Activated T-helper 2 cell treated with anti-CD3 and anti-CD28 coated beads, Interferon-gamma antibody, Interleukin-2, Interleukin-4, amounts not matched to agents 10 μg/mL and 5 μg/mL and 100 μg/mL, durations not matched to agents 14 hours and 24 hours and 36 hours (primary cell): ENCODE measurements at places on chromosomes 5 and 9. TPM values are rescaled to one million over a fixed set of nuclear protein-coding genes. Genes with fewer than 3 reads are reported as not detected.

DNA sequence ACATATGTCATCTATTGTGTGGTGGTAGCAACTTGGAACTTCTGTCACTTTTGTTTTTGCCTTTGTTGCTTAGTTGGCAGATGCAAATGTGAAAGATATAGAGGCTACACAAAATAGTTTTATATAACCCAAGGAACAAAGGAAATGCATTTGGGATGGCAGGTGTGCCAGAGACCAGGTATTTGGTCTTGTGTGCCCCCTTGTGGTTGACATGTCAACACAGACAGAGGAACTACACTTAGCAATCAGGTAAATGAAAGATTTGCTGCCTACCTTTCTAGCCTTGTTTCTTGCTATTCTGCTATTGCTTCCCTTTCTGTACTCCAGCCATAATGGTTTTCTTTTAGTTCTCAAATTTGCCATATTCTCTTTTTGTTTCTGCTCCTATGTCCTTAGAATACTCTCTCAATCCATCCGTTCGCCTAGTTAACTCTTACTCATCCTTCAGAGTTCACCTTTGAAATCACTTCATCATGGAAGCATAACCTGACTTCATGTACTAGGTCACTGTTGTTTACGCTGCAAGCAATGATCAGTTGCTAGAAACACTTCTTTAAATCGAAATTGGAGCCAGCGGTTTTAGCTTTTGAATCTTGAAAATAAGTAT, 119.5 kb downstream of the TRPM3 start:
- H3K27me3 ChIP-seq: no peaks in the 10 kb centered on the region
- H3K36me3 ChIP-seq: no peaks in the 10 kb centered on the region
- H3K4me1 ChIP-seq: no peaks in the 10 kb centered on the region
- H3K4me3 ChIP-seq: no peak overlapping the region

DNA sequence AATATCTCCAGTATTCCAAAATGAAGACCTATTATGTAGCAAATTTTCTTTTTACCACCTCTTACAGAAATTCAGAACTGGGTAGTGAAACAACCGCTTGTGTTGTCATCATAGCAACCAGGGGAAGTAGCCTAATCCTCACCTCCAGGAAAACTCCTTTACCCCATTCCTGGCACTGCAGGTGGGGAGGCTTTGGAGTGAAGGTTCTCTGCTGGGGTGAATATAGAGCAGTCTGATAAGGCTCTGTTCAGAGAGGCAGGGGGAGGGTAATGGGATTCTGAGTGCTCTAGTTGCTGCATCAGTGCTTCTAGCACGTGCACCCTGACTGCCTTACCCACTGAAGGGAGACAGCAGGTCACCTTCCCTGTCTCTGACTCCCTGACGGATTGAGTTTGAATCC, 116.2 kb downstream of the MAN2A1 start:
- DNase-seq: no peak
- no peak overlapping the region for H3K4me3 ChIP-seq
- peaks cover 30% of the 10 kb centered on the region for H3K36me3 ChIP-seq
- no peaks in the 10 kb centered on the region for H3K27me3 ChIP-seq
- H3K27ac ChIP-seq: no peak overlapping the region

GRCh38 chr5:176664886-176665285, 17.6 kb downstream of the TSPAN17 start:
- peaks cover 21% of the 10 kb centered on the region for H3K27me3 ChIP-seq
- DNase-seq: no peak
- H3K4me3 ChIP-seq: no peak overlapping the region
- H3K27ac ChIP-seq: no peak overlapping the region
- H3K4me1 ChIP-seq: peaks cover 4% of the 10 kb centered on the region

DNA sequence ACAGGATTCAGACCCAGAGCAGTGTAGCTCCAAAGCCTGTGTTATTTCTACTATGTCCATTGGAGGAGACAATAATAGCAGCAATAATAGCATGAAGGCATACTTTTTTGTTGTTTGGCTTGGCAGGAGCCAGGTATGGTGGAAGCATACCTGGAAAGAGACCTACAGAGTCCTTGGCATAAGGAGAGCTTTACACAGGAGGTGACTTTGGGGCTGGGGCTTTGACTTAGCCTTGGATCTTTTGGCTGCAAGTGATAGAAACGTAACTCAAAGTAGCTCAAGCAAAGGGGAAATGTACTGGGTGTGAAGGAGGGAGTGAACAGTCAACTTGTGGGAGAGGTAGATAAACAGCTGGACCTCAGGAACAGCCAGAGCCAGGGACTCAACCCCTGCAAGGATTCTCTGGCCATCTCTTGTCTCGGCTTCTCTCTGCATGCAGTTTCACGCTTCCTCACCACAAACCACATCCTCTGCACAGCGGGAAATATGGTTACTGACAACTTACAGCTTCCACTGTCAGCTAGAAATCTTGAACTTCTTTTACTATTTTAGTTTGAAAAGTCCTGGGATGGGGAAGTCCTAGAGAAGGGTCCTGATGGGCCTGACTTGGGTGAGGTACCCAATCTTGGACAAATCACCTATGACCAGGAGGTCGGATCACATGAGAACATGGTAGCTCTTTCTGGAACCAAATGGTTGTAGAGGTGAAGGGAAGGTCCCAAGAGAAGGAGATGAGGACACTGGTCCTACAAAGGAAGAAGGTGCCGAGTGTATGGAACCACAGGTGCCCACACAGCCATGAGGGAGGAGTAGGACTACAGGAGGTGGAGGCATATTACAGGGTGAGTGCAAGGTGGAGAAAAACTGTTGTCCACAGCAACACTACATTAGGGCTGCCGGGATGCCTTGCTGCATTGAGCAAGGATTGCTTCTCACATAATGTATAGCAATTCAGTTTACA, 47.0 kb upstream of the TGFBR1 start:
- peak overlapping the region; percentile 73 for H3K4me3 ChIP-seq
- H3K27me3 ChIP-seq: peaks cover 3% of the 10 kb centered on the region
- no peaks in the 10 kb centered on the region for H3K36me3 ChIP-seq
- peak overlapping the region; percentile 81 for H3K27ac ChIP-seq
- H3K4me1 ChIP-seq: peaks cover 59% of the 10 kb centered on the region
- peak; percentile 76 for DNase-seq

GRCh38 chr9:9790216-9790872, 822.5 kb downstream of the PTPRD start:
- no peaks in the 10 kb centered on the region for H3K4me1 ChIP-seq
- no peak overlapping the region for H3K4me3 ChIP-seq
- no peaks in the 10 kb centered on the region for H3K36me3 ChIP-seq
- no peak overlapping the region for H3K27ac ChIP-seq
- no peak for DNase-seq

GRCh38 chr9:18683851-18684250, 209.9 kb downstream of the ADAMTSL1 start:
- no peak overlapping the region for H3K4me3 ChIP-seq
- no peak for DNase-seq
- no peaks in the 10 kb centered on the region for H3K27me3 ChIP-seq
- H3K36me3 ChIP-seq: no peaks in the 10 kb centered on the region
- H3K27ac ChIP-seq: no peak overlapping the region
- H3K4me1 ChIP-seq: no peaks in the 10 kb centered on the region

- DNase-seq: no peak
- H3K27ac ChIP-seq: no peak overlapping the region
- no peaks in the 10 kb centered on the region for H3K27me3 ChIP-seq
- H3K36me3 ChIP-seq: no peaks in the 10 kb centered on the region
These were observed 439.6 kb downstream of the CSNK1G3 start for GRCh38 chr5:123951582-123951977.

GRCh38 chr9:121303456-121304451, 35.8 kb downstream of the GSN start:
- no peak overlapping the region for H3K27ac ChIP-seq
- H3K27me3 ChIP-seq: peaks cover 13% of the 10 kb centered on the region
- H3K36me3 ChIP-seq: no peaks in the 10 kb centered on the region
- no peak for DNase-seq

DNA sequence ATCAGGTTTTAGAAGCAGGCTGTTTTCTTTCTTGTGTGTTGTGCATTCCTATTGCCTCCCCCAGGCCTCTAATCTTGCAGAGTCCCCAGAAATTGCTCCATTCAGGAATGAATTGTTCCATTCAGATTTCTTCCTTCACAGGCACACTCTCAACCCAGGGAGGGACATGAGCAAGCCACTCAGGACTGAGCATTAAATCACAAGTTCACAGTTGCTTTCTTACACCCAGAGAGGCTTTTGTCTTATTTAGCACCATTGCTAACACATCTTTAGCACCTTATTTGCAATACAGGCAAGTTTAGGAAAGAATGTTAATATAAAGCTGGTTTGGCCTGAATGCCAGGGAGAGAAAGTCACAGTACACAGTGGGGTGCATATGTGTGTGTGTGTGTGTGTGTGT, 221.4 kb downstream of the RAB3C start:
- DNase-seq: no peak
- H3K27ac ChIP-seq: no peak overlapping the region
- no peak overlapping the region for H3K4me3 ChIP-seq
- no peaks in the 10 kb centered on the region for H3K4me1 ChIP-seq

- H3K27ac ChIP-seq: no peak overlapping the region
- H3K4me3 ChIP-seq: no peak overlapping the region
- H3K27me3 ChIP-seq: no peaks in the 10 kb centered on the region
- peaks cover 27% of the 10 kb centered on the region for H3K4me1 ChIP-seq
- H3K36me3 ChIP-seq: peaks cover 5% of the 10 kb centered on the region
These were observed 284.6 kb upstream of the EFNA5 start for GRCh38 chr5:107955321-107955720.

DNA sequence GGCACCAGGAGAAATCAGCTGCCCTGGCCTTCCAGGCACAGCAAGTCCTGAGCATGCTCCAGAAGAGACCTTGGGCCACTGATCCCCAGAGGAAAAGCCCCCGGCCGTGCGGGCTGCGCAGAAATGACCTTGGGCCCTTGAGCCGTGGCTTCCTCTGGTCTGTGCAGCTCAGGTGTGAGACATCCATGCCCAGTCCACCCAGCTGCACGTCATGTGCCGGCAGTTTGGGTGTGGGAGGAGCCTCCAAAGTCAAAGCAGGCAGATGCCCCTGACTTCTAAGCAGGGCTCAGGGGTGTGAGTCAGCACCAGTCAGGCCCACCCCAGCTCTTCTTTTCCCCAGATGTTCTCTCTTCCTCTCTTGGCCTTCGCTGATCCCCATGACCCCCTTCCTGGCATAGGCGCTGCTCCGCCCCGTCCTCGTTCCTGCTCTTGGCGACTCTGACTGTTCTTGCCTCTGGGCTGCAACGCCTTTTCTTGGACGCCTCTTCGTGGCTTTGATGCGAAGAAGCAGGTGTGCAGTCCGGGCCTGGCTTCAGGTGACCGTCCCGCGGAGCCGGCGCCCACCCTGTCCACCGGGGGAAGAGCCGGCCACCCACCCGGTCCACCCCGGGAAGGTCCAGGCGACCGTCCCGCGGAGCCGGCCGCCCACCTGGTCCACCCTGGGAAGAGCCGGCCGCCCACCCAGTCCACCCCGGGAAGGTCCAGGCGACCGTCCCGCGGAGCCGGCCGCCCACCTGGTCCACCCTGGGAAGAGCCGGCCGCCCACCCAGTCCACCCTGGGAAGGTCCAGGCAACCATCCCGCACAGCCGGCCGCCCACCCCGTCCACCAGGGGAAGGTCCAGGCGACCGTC, 5.9 kb upstream of the QSOX2 start:
- H3K36me3 ChIP-seq: no peaks in the 10 kb centered on the region
- peaks cover 4% of the 10 kb centered on the region for H3K27me3 ChIP-seq
- H3K27ac ChIP-seq: no peak overlapping the region

DNA sequence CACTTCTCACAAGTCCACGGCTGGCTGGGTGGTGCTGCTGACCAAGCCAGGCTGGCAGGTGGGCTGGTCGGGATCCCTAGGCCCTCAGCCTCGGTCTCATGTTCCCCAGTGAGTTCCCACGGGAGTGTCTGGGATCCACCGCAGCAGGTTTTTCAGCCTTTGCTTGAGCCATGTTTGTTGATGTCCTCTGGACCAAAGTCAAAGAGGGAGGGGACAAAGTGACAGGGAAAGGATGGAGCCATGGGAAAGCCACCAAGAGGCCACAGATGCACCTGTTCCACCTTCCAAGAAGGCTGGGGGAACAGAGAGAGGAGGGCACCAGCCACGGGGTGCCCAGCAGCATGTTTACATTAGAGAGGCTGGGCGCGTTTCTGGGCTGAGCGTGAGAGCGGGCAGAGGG, 2.8 kb upstream of the UBAC1 start:
- H3K4me1 ChIP-seq: peaks cover 23% of the 10 kb centered on the region
- no peak overlapping the region for H3K27ac ChIP-seq
- no peaks in the 10 kb centered on the region for H3K36me3 ChIP-seq

- H3K27ac ChIP-seq: no peak overlapping the region
- H3K27me3 ChIP-seq: peaks cover 24% of the 10 kb centered on the region
- DNase-seq: no peak
- no peak overlapping the region for H3K4me3 ChIP-seq
- H3K4me1 ChIP-seq: peaks cover 2% of the 10 kb centered on the region
- peaks cover 17% of the 10 kb centered on the region for H3K36me3 ChIP-seq
These were observed 10.0 kb downstream of the ALG2 start for GRCh38 chr9:99211746-99212145.

GRCh38 chr9:27784847-27785713, 211.8 kb upstream of the C9orf72 start:
- peaks cover 16% of the 10 kb centered on the region for H3K4me1 ChIP-seq
- H3K27me3 ChIP-seq: peaks cover 16% of the 10 kb centered on the region
- H3K27ac ChIP-seq: peak overlapping the region; percentile 56
- peak; percentile 14 for DNase-seq

GRCh38 chr9:104635456-104635855, 17.5 kb upstream of the OR13C9 start:
- H3K4me1 ChIP-seq: no peaks in the 10 kb centered on the region
- H3K36me3 ChIP-seq: no peaks in the 10 kb centered on the region
- H3K27me3 ChIP-seq: no peaks in the 10 kb centered on the region

GRCh38 chr9:128607642-128608350, 48.9 kb downstream of the DYNC2I2 start:
- H3K27ac ChIP-seq: no peak overlapping the region
- H3K27me3 ChIP-seq: no peaks in the 10 kb centered on the region
- H3K36me3 ChIP-seq: peaks cover 76% of the 10 kb centered on the region
- no peak for DNase-seq

DNA sequence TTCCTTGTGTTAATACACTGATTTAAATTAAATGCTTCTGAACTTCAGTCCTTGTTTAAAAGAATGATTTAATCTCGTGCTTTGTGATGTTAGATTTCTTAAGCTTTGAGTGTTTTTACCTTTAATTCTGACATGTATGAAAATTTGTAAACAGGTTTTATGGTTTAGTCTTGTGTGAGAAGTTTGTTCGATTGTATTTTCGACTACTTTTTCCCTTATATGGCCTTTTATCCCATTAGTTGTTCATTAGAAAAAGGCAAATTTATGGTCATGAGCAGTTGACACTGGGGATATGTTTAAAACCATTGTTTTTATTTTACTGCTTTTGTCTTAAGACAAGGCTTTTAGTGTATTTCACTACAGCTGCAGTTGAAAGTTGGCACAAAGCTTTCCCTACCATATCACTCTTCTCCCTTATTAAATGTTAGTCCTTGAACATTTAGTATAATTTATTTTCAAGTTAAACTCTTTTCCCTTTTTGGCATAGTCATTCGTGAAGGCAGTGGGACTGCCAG, 3.3 kb downstream of the UBE2R2 start:
- no peak overlapping the region for H3K27ac ChIP-seq
- H3K36me3 ChIP-seq: peaks cover 30% of the 10 kb centered on the region
- H3K27me3 ChIP-seq: no peaks in the 10 kb centered on the region

Gene GAPT
- total RNA-seq: not detected in 2 replicates
